ENCODE measurements at places on chromosomes 1 and 21. TPM values are rescaled to one million over a fixed set of nuclear protein-coding genes. Genes with fewer than 3 reads are reported as not detected.

DNA sequence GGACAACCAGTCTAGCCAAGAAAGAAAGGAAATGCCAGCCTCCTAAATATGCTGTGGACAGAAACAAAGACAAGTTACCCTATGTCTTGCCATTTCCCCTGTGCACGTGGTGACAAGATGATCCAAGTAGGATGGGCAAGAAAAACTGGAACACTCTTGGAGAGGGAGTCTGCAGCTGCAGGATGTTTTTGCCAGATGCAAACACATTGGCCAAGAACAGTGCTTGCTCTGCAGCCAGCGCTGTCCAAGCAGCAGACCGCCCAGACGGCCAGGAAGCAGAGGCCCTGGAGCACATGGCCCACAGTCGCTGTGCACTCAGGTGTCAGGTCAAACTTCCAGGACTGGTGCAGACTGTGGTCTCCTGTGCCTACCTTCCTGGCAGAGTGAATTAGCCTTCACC is 189.3 kb downstream of the SLC35F3 start:
- DNase-seq, result no peak

DNA sequence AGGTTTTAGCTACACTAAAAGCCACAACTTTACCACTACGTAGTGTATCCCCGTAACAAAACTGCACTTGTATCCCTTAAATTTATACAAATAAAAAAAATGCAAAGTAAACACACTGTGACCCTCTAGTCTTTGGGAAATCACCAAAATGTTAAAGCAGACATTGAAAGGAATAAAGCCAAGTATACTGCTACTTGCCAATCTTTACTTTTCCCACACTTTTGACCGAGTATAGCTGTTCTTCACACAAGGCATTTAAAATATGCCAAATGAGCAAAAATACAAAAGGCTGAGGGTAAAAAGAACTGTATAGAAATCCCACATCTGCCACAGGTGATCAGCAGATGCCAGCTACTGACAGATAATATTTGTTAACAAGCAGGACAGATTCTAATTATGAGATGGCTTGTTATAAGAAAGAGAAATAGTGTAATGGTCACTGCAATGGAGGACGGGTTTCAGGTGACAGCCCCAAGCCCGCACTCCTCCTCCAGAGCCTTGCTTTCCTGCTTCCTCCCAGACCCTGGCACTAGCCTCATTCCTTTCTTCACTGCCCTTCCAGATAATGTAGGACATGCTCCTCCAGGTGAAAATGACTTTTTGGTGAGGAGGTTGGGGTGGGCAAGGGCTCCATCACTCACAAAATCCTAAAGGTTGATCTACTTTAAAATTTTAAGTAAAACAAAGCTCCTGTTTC is 18.1 kb downstream of the KCNT2 start:
- DNase-seq, result no peak

- no peak for DNase-seq
Observed at GRCh38 chr1:116290085-116290705, 82.8 kb upstream of the ATP1A1 start.

DNA sequence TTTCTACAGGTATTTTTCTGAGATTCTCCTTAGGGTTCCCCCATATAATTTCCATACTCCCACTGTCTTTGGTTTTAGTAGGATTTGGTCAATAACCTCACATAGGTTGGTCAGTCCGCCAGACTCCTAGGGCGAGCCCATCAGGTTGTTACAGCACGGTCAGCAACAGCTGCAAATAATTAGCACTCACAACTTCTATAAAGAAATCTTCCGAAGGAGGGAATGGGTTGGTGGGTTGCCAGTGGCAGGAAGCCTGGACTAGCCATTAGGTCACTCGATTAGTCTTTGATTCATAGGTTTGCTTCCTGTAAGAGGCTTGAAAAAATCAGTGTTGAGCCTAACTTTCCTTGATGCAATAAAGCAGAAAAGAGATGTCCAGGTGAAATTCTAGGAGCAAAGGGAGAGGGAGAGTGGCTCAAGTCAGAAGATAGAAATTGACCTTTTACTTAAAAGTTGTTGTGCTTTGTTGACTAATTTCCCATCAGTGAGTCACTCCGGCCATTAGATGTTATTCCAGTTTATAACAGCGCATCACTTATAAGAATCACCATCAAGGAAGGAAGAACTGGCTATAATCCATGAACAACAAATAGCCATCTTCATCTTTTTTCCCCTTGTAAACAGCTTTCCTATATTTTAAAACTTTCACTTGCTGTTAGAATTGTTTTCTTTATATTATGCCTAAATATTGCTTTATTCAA is 88.3 kb downstream of the TPR start:
- DNase-seq, result no peak

- no peak for DNase-seq
Observed at GRCh38 chr1:210237479-210237878, 4.9 kb downstream of the SERTAD4 start.

- DNase-seq, result no peak
Observed at GRCh38 chr1:64098846-64099582, 104.4 kb upstream of the UBE2U start.

DNA sequence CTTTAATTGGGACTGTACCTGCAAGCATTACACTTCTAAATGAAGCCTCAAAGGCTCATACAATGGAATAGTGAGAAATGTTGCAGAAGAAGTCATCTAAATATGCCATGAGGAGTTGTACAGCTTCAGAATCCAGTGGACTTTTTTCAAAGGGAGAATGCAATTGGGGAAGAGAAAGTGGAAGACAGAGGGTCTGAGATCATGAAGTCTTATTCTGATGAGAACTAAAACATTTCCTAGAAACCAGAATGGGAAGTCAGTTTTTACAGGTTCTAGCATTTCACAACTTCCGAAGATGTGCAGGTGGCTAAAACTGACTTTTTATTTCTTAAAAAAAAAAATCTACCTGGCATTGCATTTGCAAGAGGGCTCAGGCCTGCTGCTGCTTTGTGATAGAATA is 424.4 kb upstream of the RUNX1 start:
- no peak for DNase-seq

DNA sequence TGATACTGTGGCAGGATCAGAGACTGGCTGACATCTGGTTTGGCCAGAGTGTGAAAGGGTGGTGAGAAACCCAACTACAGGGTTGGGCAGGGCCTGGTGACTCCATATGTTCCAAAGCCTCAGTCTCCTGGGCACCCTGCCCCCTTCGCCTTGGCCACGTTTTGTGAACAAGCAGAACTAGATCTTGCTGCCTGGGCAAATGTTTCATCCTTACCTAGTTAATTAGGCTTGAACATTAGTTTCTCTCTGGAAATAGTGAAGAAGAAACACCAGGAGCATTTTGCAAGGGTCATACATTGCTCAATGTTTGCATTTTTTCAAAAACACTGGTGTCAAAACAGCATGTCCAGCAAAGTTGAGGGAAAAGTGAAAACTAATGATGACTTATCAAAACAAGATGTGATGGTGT is 60.5 kb downstream of the MAP3K7CL start:
- DNase-seq, result no peak

DNA sequence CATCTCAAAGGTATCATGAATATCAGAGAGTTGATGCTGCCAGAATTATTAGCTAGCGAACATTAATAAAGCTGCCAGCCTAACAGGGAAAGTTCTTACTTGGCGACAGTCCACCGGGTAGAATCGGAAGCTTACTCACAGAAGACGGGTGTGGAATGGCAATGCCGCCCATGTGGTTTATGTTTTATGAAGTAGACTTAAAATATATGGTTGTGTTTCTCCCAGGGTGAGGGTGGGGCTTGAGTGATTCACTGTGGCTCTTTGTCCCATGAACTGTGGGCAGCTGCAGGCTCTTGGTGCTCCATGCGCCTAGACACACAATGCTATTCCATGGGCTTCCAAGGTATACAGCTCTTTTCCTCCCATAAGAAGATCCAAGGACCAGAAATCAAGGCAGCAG is 162.7 kb downstream of the PIGK start:
- DNase-seq, result peak; percentile 49

GRCh38 chr1:229363723-229364122 is 20.9 kb upstream of the CCSAP start:
- no peak for DNase-seq

GRCh38 chr1:52706136-52706670 is 8.1 kb upstream of the COA7 start:
- DNase-seq, result no peak

DNA sequence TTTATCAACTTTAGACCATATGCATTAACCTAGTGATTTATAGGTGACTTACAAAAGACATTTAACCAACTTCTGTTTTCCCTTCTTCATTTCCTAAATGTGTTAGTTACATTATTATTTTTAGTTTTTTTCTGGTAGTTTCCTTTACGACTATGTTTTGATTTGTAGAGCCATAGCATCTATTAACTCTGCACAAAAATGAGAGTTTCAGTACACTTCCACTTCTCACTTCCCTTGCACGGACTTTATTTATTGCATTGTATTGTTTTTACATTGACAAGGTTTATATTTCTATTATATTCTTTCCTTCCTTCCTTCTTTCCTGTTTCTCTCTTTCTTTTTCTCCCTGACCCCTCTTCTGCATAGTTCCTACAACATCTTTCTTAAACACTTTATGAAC is 14.7 kb downstream of the PKN2 start:
- DNase-seq, result no peak

DNA sequence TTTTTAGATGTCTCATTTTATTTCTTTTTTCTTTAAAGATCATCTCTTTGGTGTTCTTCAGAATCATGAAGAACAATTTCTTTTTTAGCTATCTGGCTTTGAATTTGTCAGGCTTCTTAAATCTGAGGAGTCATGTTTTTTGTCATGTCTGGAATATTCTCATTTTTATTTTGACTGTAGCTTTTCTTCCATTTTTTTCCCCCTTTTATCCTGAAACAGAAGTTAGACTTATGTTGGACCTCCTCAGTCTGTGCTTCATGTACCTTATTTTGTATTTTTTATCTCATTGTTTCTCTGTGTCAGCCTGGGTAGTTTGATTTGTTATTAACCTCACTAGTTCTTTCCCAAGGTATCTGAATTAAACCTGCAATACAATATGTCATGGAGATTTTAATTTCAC is 319.2 kb upstream of the ADGRL4 start:
- DNase-seq, result no peak

- no peak for DNase-seq
Observed at GRCh38 chr1:44962729-44963128, 23.7 kb downstream of the EIF2B3 start.

DNA sequence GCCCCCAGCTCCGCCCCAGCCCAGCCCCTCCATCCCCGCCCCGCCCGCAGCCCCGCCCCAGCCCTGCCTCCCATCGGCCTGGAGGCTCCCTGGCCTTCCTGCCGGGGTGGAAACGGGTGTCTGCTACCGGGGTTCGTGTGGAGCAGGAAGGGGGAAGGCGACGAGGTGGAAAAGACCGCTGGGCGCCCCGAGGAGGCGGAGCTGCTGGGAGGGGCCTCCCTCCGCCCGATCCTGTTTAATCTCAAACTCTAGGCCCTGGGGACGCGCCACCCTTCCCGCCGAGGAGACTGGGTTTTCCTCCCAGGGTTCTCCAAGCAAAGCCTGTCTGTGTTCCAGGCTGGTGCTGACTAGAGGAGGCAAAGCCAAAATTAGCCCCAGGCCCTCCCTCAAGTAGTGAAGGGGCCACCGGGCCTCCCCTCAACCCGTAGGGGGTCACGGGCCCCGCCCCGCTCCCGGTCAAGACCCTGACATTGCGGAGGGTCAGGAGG is 16.2 kb upstream of the TTLL10 start:
- peak; percentile 94 for DNase-seq

GRCh38 chr1:170316270-170316669 is 170.5 kb downstream of the NTMT2 start:
- peak; percentile 18 for DNase-seq

GRCh38 chr21:18499761-18500376 is 96.3 kb upstream of the TMPRSS15 start:
- DNase-seq, result peak; percentile 29

DNA sequence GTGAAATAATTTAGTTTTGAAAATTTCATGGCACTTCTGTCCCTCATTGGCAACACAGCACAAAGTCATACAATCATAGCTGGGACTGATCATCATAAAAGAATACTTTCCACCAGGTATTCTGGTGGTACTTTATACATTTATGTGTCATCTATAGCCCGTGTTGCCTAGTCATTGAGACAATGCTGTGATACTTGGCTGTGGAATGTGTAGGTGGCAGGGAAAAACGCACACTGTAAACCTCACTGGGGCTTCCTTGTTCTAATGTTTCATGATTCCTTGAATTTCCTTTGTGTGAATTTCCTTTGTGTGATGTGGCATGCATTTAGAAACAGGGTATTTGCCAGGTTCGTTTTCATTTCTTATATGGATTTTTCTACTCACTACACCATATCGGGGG is 118.3 kb downstream of the FMN2 start:
- DNase-seq, result peak; percentile 40

DNA sequence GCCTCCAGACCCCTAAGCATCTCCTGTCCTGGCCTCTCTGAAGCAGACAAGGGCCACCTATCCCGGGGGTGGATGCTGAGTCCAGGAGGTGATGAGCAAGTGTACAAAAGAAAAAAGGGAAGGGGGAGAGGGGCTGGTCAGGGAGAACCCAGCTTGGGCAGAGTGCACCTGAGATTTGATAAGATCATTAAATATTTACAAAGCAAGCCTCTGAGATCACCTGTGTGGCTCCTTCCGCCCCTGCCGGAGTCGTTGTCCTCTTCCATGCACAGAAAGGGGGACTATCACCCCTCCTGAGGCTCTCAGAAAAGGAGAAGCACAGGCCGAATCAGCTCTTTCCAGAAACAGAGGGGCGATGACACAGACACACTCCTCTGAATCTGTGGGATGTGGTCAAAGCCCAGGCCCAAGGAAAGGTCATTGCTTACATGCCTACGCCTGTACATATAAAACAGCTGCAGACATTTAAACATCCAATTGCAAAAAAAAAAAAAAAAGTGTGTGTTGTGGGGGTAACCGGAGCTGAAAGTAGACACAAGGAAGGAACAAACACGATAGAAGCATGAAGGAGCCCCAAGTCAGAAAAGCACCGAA is 30.9 kb downstream of the PRSS38 start:
- no peak for DNase-seq

DNA sequence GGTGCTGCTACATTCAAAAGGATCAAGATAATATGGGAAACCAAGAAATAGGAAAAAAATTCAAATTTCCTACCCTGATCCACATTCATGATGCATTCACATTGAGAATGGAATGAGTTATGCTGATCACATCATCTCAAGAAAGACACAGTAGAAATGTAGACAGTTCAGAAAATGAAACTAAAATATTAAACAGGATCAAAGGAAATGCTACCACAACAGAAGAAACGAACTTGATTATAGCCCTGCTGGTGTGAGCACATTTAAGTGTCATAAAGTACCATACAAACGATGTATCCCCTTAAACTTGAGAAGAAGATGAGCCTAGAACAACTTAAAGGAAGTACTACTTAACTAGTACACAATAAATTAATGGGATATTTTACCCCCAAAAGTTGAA is 21.3 kb downstream of the SYDE2 start:
- DNase-seq, result no peak

GRCh38 chr1:68120136-68120791 is 69.8 kb upstream of the DIRAS3 start:
- peak; percentile 68 for DNase-seq

- DNase-seq, result no peak
Observed at GRCh38 chr1:36865602-36865900, 168.8 kb downstream of the GRIK3 start.

- peak; percentile 79 for DNase-seq
Observed at GRCh38 chr1:224707843-224708725, 92.0 kb downstream of the CNIH3 start.

The ATP6V1G3 gene
- total RNA-seq, result not detected

The ANGPTL3 gene
- not detected for total RNA-seq

The CD5L gene
- not detected for total RNA-seq

The OR2M3 gene
- not detected for total RNA-seq

The TEDDM1 gene
- total RNA-seq, result not detected

The LAMC2 gene
- total RNA-seq, result 1.4 TPM

The STRIP1 gene
- total RNA-seq, result 34.1 TPM

The MIXL1 gene
- not detected for total RNA-seq

The C21orf58 gene
- 16.9 TPM for total RNA-seq

The EPHA8 gene
- not detected for total RNA-seq

The GBP7 gene
- total RNA-seq, result not detected

The SLFNL1 gene
- not detected for total RNA-seq

The DMRTA2 gene
- total RNA-seq, result 24.9 TPM

All from Daoy (cell line).